Smooth muscle cell of trachea (primary cell): ENCODE measurements at places on chromosomes 12 and 14. TPM values are rescaled to one million over a fixed set of nuclear protein-coding genes. Genes with fewer than 3 reads are reported as not detected.

ADAMTS20 gene
- total RNA-seq: not detected in 2 replicates

RAB21 gene
- total RNA-seq: 13.6 and 26.0 TPM in 2 replicates

JPH4 gene
- total RNA-seq: not detected in 2 replicates

UTP20 gene
- 18.7 and 23.1 TPM in 2 replicates for total RNA-seq

SPTB gene
- total RNA-seq: under 0.01 TPM in 1 of 2 replicates, not detected in the other

PMCH gene
- not detected in 2 replicates for total RNA-seq

FOXN4 gene
- not detected in 2 replicates for total RNA-seq

PWP1 gene
- total RNA-seq: 69.0 and 122 TPM in 2 replicates

TAS2R10 gene
- 0.99 and 1.6 TPM in 2 replicates for total RNA-seq

VRTN gene
- not detected in 2 replicates for total RNA-seq

CAPRIN2 gene
- total RNA-seq: 31.3 and 33.4 TPM in 2 replicates

CMTM5 gene
- total RNA-seq: 0.44 and 0.50 TPM in 2 replicates

UBC gene
- total RNA-seq: 2,074 and 3,468 TPM in 2 replicates

PLD4 gene
- total RNA-seq: under 0.01 TPM in 2 replicates

SOAT2 gene
- not detected in 2 replicates for total RNA-seq

DLGAP5 gene
- 2.3 and 66.5 TPM in 2 replicates for total RNA-seq

FSCB gene
- total RNA-seq: under 0.01 TPM in 1 of 2 replicates, not detected in the other

DNAI7 gene
- 0.17 and 0.29 TPM in 2 replicates for total RNA-seq

CFAP251 gene
- 1.6 and 4.8 TPM in 2 replicates for total RNA-seq

CLEC1A gene
- total RNA-seq: not detected in 2 replicates
